ENCODE measurements at places on chromosomes 3 and 15. TPM values are rescaled to one million over a fixed set of nuclear protein-coding genes. Genes with fewer than 3 reads are reported as not detected.
A peak's percentile ranks its signal among the peaks of the same experiment; 100 is the strongest.

Gene ADAMTSL3
- not detected for total RNA-seq

DNA sequence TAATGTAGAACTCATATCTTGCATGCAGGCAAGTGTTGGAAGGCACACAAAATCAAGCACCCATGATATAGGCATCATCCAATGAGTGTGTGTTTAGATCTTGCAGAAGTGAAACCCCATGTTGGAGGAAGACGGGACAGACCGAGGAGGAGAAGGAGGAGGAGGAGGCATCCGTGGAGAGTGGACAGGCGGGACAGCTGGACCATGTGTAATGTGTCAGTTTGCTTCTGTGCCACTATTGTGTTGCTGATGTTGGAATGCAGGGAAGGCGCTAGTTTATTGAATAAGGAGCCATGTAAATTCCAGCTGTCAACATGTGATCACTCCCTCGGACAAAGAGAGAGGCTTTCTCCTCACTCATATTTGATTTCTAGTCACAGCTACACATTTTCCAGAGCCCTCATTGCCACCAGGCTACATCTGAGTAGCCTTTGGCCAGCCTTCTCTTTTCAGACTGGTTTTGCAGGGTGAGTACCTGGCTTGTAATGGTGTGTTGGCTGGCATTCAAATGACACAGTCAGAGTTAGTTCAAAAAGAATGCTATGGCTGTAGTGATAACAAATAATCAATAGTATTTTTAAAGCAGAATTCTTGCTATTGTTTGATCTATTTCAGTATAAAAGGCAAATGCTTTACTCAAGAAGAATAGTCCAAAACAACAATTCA, 1037.6 kb upstream of the NR2F2 start:
- DNase-seq: no peak
- no peak overlapping the region for H3K27ac ChIP-seq
- no peaks in the 10 kb centered on the region for H3K36me3 ChIP-seq
- no peak overlapping the region for H3K4me3 ChIP-seq

DNA sequence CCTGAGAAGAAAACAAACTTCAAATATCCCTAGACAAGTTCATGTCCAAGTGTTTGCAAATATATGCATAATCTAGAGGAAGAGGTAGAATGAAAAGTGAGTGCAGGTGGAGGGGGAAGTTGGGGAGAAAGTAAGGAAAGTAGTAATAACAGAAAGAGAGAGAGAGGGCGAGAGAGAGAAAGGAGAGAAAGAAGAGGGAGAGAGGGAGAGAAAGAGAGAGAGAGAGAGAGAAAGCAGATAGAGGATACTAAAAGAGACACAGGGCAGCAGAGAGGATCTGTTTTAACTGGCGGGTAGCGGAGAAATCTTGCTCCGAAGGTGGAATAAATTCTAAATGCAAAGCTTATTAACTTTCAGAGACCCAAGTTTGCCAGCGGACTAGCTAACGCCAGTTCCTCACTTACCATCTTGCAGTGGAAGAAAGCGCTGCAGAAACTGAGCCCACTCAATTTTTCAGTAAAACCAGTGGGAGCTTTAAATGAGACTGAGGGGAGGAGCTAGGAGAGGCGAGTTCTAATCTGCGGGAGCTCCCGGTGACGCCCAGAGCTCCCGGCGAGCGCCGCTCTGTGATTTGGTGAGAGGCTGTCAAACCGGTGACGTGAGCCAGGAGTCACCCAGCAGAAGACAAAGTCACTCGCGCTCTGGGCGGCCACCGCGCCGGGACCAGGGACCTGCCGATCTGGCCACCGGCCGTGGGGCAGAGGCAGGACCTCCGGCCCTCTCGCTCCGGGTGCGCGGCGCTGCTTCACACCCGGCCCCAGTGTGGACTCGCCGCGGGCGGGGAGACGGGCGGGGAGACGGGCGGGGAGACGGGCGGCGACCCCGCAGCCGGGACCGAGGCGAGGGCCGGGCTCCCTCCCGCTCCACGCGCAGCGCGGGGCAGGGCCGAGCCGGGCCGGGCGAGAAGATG, at the start of gene GMNC:
GMNC (minus strand) TSS at position 486 of the 910 bp plus-strand sequence; CDS start at position 407, 79 bp downstream.
- peaks cover 7% of the 10 kb centered on the region for H3K4me1 ChIP-seq
- peak within 1 kb of the TSS; percentile 78 for H3K4me3 ChIP-seq
- H3K27ac ChIP-seq: no peak within 1 kb of the TSS
- H3K27me3 ChIP-seq: peaks cover 35% of the 10 kb centered on the region

DNA sequence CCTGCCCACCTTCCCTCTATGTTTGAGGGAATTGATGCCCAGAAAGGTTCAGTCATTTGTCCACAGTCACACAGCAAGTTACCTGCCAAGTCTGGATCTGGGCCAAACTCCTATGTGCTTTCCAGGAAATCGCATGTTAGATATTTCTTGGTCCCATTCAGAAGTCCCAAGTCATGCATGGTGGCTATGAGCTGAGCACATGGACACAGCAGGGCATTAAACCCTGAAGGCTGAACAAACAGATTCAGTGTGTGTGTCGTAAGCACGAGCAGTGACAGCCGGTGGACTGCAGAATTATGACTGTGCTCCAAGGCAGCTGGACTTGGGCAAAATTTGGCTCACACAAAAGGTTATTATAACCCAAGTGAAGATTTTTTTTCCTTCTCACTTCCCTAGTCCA, 11.4 kb upstream of the SLC6A6 start:
- no peak for DNase-seq
- H3K27me3 ChIP-seq: no peaks in the 10 kb centered on the region
- H3K27ac ChIP-seq: no peak overlapping the region
- H3K36me3 ChIP-seq: no peaks in the 10 kb centered on the region

DNA sequence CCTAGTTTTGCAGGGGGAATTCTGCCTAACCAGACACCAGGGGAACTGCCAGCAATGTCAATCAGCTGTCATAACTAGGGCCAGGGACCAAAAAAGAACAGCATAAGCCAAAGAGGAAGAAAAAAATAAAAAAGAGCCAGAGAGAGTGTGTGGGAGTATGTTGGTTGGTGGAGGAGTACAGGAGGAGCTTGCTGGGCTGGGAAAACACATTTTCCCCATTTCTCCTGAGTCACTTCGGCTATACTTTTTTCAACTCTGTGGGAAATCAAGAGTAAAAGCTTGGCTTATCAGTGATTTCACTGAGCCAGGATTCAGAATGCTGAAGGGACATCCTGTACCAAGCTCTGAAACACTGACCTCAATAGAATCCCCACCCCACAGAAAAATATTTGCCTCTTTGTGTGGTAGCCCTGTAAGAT, 144.7 kb upstream of the DPH6 start:
- no peak overlapping the region for H3K4me3 ChIP-seq
- H3K27ac ChIP-seq: no peak overlapping the region
- H3K36me3 ChIP-seq: no peaks in the 10 kb centered on the region
- H3K4me1 ChIP-seq: no peaks in the 10 kb centered on the region
- peaks cover 11% of the 10 kb centered on the region for H3K27me3 ChIP-seq

GRCh38 chr15:60529332-60529731, 50.4 kb upstream of the ICE2 start:
- H3K27me3 ChIP-seq: no peaks in the 10 kb centered on the region
- H3K36me3 ChIP-seq: no peaks in the 10 kb centered on the region
- H3K27ac ChIP-seq: peak overlapping the region; percentile 11
- no peak overlapping the region for H3K4me3 ChIP-seq
- DNase-seq: no peak
